ENCODE measurements at places on chromosomes 12 and 14.

- DNase-seq: no peak
Measured at GRCh38 chr12:50537538-50537919, 32.7 kb downstream of the DIP2B start.

- DNase-seq: no peak
Measured at GRCh38 chr14:65948302-65948701, 535.8 kb downstream of the FUT8 start.

GRCh38 chr14:90274019-90274418, 17.7 kb downstream of the PSMC1 start:
- no peak for DNase-seq

- peak; percentile 58 for DNase-seq
Measured at GRCh38 chr14:69129264-69129880, 23.5 kb downstream of the DCAF5 start.

- no peak for DNase-seq
Measured at GRCh38 chr12:5114436-5114835, 70.8 kb downstream of the KCNA5 start.

DNA sequence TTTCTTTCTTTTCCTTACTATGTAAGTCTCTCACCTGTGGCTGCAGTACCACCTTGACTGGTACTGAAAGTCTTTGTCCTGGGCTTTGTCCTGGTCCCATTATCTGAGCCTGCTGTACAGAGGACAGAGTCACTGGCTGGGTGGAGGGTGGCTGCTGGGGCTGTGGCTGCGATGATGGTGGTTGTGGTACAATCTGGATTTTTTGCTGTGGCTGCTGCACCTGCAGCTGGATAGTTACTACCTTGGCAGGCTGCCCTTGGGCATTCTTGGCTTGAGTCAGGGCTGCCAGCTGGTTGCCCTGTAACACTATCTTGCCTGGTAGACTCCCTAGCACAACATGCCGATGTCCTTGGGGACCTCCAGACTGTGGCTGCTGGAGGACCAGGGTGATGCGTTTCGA, 27.0 kb downstream of the CHD8 start:
- DNase-seq: no peak

DNA sequence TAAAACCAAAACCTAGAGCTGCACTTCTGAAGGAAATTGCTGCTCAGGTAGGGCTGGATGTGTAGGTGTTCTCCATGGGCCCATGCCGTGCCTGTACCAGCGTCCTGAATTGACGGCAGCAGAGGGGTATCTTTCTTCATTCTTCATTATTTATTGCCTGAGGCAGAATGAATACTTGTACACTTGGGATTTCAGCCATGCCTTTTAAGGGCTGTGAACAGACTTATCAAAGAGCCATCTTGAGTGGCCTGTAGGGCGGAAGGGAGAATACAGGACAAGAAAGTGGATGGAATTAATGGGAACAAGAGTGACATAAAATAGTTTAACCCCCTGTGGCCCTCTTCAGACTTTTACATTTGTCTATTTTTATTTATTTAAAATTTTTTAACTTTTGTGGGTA, 61.4 kb downstream of the RASSF3 start:
- DNase-seq: no peak

DNA sequence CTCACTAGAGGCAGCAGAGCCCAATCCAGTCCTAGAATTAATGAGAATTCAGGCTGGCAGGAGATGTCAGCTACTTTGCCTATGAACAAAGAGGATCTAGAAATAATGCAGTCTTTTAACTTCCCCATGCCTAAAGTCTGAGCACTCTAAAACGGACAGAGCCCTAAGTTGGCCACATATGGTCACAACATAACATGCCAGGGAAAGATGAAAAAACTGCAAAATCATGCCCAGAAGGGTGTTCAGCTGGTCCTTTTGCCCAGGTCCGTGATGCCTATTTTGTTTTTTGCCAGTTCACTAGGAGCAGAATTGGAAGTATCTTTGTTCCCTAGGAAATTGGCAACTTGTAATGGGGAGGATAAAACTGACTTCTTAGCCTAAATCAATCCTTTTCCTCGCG, 20.3 kb upstream of the LMNTD1 start:
- no peak for DNase-seq
